ENCODE measurements at places on chromosomes 11 and 22. TPM values are rescaled to one million over a fixed set of nuclear protein-coding genes. Genes with fewer than 3 reads are reported as not detected.

- peak; percentile 80 for DNase-seq
Observed at GRCh38 chr11:10314199-10315072, 9.6 kb downstream of the ADM start.

GRCh38 chr11:60197442-60197841, 14.6 kb upstream of the MS4A6A start:
- DNase-seq, result no peak

DNA sequence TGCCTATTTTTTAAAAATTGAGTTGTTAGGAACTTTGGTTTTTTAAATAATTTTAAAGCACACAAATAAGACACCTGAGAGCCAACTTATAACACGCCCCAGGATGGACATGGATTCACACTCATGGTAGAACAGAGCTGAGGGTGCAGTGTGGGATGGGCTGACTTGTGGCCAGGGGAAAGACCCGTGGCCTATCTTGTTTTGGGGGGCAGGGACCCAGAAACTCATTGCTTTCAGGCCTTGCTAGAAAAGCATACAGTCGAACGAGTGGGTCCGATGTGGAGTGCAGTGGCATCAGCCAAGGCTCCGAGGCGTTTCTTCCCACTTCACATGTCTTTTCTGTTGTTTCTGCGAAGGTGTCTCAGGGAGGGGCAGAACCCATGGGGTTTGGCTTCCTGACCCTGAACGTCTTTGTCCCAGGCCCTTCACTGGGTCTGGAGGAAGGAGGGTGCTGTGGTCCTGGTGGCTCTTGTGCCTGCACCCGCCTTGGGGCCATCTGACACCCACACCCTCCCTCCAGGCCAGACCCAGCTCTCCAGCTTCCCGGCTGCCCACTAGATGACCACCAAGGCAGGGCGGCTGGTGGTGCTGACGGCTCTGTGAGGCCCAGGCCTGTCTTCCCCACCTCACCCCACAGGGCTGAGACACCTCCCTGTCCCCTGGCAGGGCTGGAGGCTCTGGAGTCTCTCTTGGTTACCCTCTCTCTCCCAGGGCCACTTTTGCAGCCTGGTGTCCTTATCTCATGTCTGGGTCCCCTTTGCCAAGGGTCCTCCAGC, 120.8 kb downstream of the KCNQ1 start:
- DNase-seq, result no peak

- DNase-seq, result no peak
Observed at GRCh38 chr22:27445881-27446280, 355.7 kb downstream of the MN1 start.

DNA sequence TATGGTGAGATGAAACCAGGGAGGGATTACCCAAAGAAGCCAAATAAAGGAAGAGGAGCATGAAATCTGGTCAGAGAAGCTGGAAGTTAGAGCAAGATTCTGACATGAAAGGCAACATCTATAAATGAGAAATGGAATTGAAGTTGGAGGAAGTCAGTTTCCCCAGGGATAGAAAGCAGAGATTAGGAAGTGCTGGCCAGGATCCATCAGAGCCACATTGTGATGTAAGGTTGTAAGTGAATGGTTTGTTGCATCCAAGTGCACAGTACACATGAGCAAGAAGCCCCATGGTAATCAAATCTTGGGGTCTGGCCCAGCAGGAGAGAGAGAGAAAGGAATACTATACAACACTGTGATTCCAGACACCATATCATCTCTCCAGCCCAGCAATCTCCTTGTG, 6.6 kb upstream of the NLRP10 start:
- no peak for DNase-seq

DNA sequence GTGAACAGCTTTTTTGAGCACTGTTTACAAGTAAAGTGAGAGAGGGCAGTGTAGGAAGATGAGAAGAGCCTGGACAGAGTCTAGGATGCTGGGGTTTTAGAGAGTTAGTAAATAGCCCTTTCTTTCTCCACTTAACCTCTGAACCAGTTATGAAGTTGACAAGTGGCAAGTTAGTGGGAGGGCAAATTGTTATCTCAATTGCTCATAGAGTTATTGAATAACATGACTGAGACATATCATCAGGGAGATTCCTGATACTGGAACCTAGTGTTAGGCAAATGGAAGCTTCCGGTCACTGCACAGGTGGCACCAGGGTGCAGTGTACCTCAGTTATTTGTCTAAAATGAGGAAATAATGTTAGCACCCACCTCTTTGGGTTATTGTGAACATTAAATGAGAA, 57.8 kb upstream of the PTPN5 start:
- DNase-seq, result no peak

DNA sequence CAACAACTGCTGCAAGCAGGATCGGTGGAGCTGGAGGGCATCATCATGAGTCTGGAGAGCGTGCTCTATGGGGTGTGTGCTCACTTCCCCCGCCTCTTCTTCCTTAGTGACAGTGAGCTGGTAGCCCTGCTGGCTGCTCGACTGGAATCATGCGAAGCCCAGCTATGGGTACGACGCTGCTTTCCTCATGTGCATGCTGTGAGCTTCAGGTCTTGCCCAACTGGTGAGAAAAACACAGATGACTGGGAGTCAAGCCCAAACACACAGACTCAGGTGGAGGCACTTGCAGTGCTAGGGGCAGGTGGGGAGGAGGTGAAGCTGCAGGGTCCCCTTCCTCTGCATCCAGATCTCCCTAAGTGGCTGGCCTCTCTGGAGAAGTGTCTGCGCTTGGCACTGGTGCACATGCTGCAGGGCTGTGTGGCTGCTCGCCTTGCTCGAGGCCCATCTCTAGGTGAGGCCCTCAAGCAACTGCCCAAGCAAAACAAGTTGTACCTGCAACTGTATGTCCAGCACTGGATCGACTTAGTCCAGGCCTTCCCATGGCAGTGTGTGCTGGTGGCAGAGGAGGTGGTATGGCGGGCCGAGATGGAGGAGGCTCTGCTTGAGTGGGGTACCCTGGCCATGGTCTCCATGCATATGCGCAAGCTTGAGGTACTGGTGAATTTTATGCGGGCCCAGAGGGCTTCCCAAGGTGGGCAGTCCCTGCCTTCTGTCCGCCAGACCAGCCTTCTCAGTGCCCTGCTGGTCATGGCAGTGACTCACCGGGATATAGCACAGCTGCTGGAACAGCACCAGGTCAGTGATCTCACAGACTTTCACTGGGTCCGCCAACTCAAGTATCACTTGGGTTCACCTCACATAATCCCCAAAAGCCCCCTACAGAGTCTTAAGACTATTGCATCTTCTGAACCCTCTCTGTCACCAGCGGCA, 48.1 kb downstream of the DNHD1 start:
- no peak for DNase-seq

- no peak for DNase-seq
Observed at GRCh38 chr22:22037229-22037628, 54.6 kb upstream of the TOP3B start.

DNA sequence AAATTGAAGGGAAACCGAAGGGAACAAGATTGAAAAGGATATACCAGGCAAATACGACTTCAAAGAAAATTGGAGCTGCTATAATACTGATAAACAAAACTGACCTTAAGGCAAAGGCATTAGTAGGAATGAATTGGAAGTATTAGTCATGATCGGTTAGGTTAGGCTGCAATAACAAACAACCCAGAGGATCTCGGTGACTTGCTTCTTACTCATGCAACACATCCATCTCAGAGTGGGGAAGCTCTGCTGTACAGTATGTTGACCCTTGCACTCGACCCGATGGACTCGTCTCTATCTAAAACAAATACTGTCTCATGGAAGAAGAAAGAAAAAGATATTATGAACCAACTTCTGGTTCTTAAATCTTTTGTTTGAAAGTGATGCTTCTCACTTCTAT, 42.3 kb downstream of the SPATA19 start:
- DNase-seq, result no peak

DNA sequence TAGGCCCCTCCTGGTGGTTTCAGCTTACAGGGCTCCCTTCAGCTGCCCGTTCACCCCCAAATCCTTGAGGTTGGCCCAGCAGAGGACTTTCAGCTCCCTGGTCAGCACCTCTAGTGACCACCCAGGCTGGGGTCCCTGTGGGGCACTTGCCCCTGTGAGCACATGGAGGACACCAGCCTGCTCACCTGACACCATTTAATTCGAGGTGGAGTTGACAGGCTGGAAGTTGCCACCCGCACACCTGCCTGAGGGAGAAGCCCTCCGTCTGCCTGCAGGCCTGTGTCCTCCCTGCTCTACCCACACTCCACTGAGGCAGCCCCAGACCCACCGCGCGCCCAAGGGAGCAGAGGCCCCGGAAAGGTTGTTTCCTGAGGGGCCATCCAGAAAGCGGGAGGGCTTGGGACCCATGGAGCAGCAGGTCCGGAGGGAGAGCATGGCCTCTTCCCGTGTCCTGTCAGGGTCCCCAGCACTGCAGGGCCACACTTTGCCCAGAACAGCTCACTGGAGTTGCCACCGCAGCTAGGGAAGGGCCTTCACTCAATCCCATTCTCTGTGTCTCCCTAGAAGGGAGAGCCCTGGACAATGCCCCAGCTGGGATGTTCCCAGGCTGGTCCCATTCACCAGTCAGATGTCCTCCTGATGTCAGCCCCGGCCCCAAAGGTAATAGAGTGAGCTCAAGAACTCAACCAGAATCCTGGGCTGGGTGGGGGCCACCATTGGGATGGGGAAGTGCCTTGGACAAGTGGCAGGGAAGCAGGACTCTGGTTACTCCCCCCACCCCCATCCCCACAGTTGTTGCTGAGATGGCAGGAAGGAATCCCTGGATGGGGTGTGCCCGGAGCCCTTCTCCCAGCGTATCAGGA, 82.4 kb downstream of the MED15 start:
- no peak for DNase-seq

GRCh38 chr11:107041088-107041444, 22.8 kb upstream of the GUCY1A2 start:
- DNase-seq, result peak; percentile 30

- no peak for DNase-seq
Observed at GRCh38 chr22:23396362-23397007, 183.6 kb downstream of the IGLL1 start.

GRCh38 chr11:69526453-69526810, 45.0 kb downstream of the LINC01488 start:
- DNase-seq, result no peak

- DNase-seq, result no peak
Observed at GRCh38 chr11:2711161-2711560, 11.4 kb upstream of the KCNQ1OT1 start.

DNA sequence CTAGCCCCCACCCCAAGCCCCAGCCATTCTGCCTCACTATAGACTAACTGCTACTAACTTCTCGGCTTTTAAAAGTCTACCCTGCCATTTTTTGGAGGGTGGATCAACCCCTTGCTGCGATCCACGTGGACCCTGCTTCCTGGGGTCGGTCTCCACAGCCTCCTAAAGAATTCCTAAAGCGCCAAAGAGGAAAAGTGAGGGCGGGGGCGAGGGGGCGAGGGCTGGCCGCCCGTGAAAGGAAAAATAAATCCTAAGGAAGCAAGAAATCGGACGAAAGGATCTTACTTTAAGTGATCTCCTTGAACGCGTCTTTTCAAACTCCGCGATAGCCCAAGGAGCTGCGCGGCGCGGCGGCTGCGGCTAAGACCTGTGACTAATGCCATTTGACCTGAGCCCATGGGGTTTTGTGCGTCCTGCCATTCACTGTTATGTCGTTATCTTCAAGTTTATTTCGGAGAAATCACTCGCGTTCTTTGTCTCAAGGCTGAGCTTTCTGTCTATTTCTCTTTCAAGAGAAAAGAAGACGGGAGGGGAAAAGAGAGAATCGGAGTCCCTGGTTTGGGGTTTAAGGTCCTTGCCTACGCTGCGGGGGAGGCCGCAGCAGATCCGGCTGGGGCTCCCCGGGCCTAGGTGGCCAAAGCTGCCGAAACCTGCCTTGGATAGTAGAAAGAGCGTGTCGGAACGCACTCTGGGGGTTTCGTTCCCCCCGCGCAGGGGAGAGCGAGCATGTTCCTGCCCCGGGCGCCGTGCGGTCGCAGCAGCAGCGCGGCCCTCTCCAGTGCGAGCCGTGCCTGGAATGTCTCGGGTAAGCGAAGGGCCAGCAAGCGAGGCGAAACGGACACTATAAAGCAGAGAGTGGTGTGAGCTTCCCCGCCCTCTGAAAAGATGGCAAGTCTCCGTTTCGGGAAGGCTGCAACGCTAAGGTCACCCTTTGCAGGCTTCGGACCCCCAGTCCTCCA, 2.8 kb upstream of the DBX1 start:
- DNase-seq, result no peak

GRCh38 chr11:126561327-126561893, 205.9 kb downstream of the ST3GAL4 start:
- peak; percentile 33 for DNase-seq

DNA sequence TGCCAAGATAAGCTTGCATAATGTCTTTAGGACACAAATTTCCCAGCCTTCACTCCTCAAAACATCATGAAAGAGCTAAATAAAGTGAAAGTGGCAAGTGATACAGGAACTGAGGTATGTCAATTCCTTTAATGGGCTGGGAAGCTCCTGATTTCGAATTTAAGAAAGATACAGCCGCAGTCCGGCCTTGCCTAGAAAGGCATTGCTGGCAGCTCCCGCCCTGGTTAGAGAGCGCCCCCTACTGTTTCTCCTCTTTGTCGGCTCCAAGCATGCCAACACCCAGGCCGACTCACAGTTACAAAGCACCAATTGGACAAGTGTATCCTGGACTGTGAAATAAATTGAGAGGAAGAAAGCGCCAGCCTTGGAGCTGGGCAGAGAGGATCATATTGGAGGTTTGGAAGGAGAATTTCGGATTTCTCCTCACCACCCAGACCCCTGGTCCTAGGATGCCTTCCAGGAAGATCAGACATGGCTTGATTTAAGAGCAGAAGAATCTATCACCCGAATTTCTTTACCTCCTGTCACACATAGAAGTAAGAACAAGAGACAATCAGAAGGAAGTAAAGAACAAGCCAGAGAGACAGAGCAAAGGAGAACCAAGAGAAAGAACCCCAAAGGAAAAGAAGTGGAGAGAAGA, 84.0 kb downstream of the FAM76B start:
- peak; percentile 75 for DNase-seq

- DNase-seq, result peak; percentile 13
Observed at GRCh38 chr11:2825261-2825888, 60.2 kb downstream of the CDKN1C start.

KCNQ1OT1 gene
- total RNA-seq, result 0.53 TPM

LRP5 gene
- 17.0 TPM for total RNA-seq

TM7SF2 gene
- total RNA-seq, result 49.8 TPM

FGF4 gene
- not detected for total RNA-seq

OR52E8 gene
- total RNA-seq, result not detected

BEST1 gene
- total RNA-seq, result 3.7 TPM

FCHSD2 gene
- total RNA-seq, result 3.6 TPM

NCAM1 gene
- under 0.01 TPM for total RNA-seq

TMEM80 gene
- total RNA-seq, result 9.0 TPM

CCDC87 gene
- under 0.01 TPM for total RNA-seq

SCGB1D2 gene
- total RNA-seq, result not detected

MFRP gene
- not detected for total RNA-seq

Measured in bronchial epithelial cell (primary cell).